Spinal cord (tissue), 10 donors: ENCODE measurements at places on chromosomes 7 and 10.

- DNase-seq = peak; percentile 6
Measured at GRCh38 chr7:117338020-117338419, 15.2 kb upstream of the WNT2 start.

DNA sequence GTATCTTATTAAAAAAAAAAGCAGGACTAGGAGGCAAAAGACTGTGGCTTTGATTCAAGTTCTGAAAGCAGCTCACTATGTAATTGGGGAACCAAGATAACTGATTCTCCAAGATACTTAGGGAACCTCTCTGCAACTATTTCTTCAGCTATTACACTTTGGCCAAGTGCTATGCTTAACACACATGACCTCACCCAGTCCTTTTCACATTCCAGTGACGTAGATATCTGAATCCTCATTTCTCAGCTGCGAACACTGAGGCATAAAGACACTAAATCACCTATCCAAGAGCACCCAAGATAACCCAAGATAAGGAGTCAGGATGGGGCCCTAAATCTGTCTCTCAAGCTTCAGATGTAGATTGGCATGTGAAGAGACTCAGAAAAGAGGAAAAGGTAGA is 133.6 kb downstream of the GLI3 start:
- DNase-seq = no peak

- DNase-seq = no peak
Measured at GRCh38 chr7:99001482-99002147, 123.3 kb downstream of the TRRAP start.

DNA sequence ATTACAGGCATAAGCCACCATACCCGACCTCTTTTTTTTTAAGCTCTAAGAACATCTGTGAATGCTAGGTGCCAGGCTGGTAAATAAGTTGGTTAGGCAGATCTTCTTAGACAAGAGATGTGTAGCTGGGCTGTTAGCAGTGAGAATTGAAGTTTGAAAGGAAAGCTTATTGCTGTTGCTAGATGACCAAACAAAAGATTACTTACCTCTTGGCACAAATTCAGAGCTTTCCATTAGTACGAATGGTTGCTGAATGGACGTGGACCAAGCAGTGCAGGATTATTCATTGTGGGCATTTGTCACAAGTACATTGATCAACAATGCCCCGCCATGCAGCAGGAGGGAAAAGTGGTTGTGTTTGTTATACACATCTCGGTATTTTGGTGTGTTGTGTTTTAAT is 131.2 kb downstream of the GFRA1 start:
- DNase-seq = no peak

DNA sequence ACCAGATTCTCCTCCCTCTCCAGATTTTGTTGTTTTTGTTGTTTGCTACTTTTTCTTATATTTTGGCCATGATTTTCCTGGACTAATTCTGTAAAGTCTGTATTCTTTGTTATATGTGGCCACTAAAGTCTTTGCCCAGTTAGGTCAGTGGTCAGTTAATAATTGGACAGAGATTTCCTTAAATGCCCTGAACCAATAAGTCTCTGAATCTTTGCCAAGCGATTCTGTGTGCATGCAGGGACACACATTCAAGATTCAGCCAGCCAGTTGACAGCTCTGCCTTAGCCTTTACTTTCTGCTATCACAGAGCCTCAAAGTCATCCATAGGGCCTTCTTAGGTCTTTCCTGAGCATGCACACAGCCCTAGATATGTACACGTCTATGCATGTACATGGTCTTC is 11.0 kb upstream of the COL17A1 start:
- DNase-seq = no peak

DNA sequence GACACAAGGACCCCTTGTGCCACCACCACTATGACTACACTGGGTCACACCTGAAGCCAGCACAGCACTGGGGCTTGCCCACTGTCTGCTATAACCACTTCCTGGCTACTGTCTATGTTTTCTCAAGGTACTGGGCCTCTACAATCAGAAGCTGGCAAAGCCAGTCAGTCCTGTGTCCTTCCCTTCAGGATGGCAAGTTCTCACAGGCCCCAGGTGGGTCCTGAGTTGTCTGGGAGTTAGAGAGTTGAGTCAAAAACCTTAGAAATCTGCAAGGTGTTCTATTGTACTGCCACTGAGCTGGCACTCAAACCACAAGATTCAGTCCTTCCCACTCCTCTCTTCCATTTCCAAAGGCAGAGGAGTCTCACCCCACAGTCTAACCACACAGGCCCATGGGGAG is 705.5 kb downstream of the IPMK start:
- DNase-seq = no peak

GRCh38 chr10:14678637-14679036 is 96.1 kb downstream of the FAM107B start:
- no peak for DNase-seq

DNA sequence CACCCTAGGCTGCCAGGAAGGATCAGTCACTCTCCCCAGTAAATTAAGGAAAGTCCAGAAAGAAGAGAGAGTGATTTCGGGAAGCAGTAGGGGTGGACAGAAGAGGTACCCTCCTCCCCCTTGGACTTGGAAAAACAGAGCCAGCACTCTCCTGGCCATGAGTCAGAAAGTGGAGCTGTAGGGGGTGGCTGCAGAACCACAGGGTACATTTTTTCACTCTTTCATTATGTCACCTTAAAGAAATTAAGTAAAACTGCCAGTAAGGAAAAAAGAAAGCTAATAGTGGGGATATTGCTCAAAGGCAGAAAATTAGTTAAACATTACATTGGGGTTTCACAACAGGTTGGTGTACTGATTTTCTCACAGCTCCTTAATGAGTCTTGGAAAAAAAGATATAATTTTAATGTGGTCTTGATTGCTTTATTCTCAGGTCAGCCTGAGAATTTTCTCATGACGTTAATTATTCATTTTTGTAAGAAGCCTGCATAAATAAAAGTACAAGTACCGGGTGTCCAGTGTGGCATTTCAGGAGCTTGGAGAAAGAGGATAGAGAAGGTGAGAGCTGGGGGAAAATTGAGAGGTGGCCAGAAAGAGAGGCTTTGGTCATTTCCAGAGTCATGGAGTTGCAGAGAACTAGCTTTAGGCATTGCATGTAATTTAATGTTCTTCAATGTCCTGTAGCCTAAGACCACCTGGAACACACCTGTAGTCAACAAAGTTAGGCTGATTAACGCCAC is 23.2 kb upstream of the AOAH start:
- DNase-seq = no peak

DNA sequence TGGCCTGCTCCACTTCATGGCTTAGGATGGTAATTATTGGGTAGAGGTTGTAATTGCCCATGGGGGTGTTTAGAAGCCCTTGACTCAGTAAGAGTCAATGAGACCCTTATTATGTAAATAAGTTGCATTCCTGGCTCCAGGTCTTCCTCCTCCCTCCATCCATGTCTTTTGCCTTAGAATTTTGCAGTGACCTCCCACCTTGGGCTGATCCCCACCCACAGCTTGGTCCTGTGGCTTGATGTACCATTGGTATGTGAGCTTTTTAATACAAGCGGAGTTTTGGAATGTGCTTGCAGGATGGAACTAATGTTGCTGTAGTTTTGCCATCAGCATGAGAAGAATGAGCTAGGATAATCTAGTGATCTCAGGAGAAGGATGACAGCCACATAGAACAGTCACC is 73.2 kb upstream of the DGKI start:
- no peak for DNase-seq

- DNase-seq = no peak
Measured at GRCh38 chr10:72689660-72690059, 2.3 kb upstream of the MCU start.

DNA sequence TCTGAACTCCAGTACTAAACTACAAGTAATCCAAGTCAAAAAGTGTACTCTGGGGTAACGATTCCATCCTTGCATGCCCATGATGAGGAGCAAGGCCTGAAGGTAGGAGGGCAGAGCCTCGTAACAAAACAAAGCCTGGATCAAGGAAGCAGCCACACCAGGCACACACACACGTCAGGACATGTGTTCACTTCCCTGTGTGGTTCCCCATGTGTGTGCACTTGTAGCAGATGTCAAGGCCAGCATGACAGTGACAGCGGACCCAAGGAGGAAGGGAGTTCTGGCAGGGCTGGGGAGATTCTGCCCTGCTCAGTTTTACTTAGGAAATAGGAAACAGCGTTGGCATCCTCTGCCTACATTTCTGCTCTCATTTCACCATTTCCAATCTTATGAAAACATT is 92.8 kb downstream of the ALOX5 start:
- DNase-seq = no peak

- DNase-seq = no peak
Measured at GRCh38 chr10:113319479-113319878, 233.4 kb upstream of the HABP2 start.

DNA sequence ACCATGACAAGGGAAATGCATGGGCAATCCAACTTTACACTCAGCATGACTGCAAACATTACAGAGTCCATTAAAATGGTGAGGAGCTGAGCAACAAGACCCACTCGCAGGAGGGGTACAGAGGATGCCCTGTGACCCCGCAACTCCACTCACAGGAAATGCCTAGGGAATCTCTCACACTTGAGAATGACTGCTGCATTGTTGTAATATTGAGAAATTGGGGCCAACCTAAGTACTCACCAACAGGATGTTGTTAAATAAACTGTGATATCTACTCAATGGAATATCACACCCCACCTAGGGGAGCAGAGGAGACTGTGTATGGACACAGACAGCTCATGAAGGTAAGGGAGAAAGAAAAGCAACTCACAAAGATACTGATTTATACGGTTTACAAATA is 53.4 kb upstream of the CAMK2B start:
- DNase-seq = no peak

- DNase-seq = no peak
Measured at GRCh38 chr7:113519472-113519871, 399.3 kb downstream of the PPP1R3A start.

DNA sequence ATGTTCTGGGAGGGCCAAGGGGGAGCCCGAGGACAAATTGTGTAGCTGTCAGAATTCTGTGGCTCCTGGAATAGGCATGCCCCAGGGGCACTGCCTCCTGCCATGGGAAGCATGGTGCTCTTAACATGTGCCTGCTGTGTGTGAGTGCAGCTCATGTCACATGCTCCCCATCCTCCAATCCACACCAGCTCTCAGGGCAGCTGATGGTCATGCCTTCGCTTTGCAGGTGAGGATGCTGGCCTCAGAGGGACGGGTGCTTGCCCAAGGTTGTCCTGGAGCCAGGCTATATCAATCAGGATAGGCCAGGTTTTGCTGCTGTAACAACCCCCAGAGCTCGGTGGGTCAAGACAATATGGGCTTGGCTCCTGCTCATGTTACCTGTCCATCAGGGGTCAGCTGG is 303.4 kb downstream of the RPS24 start:
- no peak for DNase-seq

DNA sequence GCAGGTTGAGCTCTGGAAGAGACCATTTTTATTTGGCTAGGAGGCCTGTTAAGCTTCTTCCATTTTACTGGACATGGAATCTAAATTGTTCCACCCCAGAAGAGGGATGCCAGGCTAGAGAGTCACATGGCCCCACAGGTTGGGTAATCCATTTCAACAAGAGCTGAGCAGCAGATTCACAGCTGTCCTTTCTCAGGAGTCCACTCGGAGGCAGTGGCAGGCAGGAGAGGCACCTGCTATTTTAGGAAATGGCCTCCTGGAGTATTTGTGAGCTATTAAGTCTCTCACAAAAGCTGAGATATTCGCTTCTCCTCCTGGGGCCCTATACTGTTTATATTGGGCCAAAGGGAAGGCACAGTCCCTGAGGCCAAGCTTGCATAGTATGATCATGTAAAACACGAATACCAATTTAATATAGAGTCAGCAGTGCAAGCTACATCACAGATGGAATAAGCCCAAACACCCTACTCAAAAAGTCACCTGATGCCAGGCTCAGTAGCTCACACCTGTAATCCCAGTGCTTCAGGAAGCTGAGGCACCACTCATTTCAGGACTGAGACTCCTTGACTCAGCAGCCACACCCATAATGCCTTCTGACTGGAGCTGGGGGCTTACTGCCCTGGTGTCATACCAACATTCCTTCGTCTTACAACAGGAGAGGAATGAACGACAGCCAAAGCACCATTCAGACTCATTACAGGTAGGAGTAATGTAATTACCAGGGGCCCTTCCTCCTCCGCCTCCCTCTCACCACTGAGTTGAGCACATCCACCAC is 124.1 kb downstream of the LMBR1 start:
- DNase-seq = no peak

DNA sequence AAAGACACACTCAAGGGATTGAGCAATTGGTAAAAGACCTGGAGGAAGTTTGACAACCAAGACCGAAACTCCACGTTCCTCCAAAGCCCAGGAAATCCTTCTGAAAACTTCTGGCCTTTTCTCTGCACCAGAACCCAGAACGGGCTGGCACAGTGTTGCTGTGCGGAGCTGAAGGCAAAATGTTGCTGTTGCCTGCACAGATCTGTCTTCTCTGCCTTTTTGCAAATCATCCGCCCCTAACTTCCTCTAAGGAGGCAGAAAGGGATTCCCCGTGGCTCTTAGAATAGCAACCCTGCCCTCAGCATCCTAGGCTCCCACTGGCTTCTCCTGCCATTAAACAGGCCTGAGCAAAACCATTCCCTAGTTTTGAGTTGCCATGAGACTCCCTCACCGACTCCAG is 44.9 kb downstream of the FIGNL1 start:
- no peak for DNase-seq

- DNase-seq = no peak
Measured at GRCh38 chr7:116805100-116805544, 57.3 kb upstream of the CAPZA2 start.

DNA sequence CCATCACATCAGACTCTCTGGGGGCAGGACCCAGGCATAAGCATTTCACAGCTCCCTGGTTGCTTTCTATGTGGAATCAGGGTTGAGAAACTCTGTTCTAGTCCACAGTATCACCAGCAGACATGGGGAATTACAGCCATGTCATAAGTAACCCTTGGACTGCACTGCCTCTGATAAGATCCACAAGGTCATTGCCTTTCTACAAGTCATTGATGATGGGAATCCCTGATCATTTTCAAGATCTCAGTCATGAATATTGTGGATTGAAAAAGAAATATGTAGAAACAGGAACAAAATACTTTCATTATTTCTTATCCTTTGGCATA is 304.1 kb downstream of the KLF6 start:
- DNase-seq = no peak

GRCh38 chr10:27500886-27501285 is 3.2 kb upstream of the RAB18 start:
- DNase-seq = no peak

- DNase-seq = peak; percentile 39
Measured at GRCh38 chr10:127117125-127117524, 79.3 kb downstream of the INSYN2A start.

DNA sequence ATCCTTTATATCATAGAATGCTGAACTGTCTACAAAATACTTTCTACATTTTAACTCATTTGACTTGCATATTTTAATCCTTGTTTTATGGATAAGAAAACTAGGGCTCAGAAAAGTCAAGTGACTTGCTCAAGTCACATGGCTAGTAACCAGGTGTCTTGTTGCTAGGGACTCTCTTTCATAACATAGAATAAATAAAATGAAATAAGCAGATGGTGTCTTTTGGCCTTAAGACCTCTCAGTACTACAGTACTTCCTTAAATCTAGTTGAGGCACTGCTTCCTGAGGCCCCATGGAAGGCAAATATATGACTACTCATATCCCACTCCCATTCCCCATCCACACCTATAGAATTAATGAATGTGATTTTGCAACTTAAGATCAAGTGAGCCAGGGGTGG is 87.9 kb downstream of the CDK6 start:
- no peak for DNase-seq

- no peak for DNase-seq
Measured at GRCh38 chr10:19616966-19617365, 199.3 kb upstream of the PLXDC2 start.

GRCh38 chr10:88254091-88254490 is 329.0 kb downstream of the RNLS start:
- DNase-seq = no peak

- DNase-seq = no peak
Measured at GRCh38 chr10:62017491-62017870, 116.0 kb downstream of the ARID5B start.
